ENCODE measurements at places on chromosomes 1 and 21. TPM values are rescaled to one million over a fixed set of nuclear protein-coding genes. Genes with fewer than 3 reads are reported as not detected.

DNA sequence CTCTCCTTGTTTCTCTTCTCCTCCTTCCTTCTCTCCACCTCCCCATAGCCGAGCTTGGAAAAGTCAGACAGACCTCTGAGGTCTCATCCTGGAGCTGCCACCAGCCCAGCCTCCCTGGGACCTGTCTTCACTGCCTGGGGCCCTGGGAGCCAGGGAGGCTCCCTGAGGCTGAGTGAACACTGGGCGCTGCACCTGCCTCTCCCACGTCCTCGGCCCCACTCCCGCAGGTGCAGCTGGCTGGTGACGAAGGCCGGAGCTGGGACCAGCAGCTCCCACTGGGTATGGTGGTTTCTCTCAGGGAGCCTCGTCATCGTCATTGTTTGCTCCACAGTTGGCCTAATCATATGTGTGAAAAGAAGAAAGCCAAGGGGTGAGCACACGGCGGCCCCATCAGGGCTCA is 5.3 kb downstream of the TNFRSF14 start:
- DNase-seq = no peak

DNA sequence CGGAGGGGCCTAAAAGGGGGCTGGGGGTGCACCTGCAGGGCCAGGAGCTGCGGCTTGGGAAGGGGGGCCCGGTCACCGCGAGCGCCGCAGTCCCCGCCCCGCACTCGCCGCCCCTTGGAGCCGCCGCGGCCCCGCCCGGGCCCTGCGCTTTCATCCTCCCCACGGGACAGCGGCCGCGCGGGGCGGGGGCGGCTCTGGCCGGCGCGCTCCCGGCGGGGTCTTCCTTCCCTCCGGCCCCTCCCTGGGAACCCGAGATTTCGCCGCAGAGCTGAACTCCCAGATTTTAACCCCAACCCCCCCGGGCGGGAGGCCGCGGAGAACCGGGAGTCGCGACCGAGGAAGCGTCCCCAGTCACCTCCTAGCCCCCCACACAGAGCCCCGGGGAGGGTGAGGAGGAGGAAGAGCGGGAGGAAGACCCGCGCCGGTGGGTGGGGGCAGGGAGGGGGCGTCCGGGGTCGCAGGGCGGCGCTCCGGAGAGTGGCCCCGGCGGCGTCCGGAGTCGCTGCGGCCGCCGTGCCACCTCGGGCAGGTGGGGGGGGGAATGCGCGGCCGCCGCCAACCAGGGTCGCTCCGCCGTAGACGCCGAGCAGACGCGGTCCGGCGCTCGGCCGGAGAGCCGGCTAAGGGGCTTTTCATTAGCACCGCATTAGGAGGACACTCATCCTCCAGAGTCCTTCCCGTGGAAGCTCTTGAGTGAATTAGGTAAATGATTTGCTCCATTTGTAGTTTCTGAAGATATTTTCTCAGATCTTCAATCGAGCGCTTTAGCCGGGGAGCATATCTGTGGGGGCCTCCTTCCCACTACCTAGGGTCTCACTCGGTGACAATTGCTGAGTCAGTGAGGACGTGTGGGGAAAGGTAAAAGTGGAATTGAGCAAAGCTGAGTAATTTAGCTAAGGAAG is 31.6 kb upstream of the NFIA start:
- no peak for DNase-seq

- no peak for DNase-seq
Observed at GRCh38 chr21:22223385-22223784, 1225.2 kb downstream of the NCAM2 start.

DNA sequence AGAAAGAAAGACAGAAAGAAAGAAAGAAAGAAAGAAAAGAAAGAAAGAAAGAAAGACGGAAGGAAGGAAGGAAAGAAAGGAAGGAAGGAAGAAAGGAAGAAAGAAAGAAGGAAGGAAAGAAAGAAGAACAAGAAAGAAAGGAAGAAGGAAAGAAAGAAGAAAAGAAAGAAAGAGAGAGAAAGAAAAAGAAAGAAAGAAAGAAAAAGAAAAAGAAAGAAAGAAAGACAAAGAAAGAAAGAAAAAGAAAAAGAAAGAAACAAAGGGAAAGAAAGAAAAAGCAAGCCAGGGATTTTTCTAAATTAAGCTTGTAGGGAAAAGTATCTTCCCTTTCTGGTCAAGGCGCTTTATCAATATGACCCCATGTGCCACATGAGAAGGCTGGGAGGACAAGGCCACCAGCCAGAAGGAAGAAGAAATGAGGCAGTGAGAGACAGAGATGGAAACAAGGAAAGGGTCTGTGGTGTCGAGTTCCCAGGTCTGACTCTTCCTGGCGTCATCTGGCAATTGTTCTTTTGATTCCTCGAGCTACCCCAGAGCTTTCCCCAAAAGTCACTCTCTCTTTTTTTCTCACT is 88.4 kb upstream of the LPGAT1 start:
- DNase-seq = no peak

DNA sequence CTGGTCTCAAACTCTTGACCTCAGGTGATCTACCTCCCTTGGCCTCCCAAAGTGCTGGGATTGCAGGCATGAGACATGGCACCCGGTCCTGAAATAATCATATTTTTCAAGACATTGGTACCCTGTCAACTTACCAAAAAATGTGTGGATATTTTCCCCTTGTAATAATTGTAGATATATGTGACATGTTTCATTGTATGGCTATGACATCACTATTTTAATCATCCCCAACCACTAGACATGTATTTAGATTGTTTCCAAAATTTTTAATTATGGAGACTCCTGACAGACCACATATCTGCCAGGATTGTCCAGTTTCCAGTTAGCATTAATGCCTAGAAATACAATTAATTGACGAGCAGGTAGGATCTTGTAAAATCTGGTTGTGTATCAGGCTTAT is 96.7 kb upstream of the NEGR1 start:
- DNase-seq = no peak

GRCh38 chr1:211695135-211695816 is 19.9 kb upstream of the NEK2 start:
- DNase-seq = no peak

GRCh38 chr1:95085376-95085775 is 12.6 kb upstream of the ALG14 start:
- no peak for DNase-seq

- no peak for DNase-seq
Observed at GRCh38 chr1:200912737-200913407, 18.2 kb downstream of the INAVA start.

DNA sequence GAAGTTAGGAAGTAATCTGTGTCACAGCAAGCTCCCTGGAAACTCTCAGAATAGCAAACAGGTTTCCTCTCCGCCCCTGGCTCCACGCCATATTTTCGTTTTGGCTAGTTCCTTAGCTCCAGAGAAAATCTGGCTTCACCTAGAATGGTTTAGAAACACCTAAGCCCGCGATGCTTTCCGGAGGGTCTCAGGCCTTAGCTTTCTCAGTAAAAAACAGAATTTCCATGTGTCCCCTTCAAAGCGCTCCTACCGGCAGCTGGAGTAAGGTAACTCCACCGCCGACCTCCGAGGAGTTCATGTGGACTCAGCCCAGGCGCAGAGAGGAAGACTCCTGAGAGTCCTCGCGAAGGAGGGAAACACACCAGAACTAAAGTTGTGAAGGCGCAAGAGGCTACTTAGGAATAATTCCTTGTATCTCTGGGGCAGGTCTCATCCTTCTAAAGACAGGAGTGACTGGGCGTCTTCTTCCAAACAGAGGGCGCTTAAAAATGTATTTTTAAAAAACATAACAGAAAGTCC is 406 bp downstream of the KIAA0040 start:
- no peak for DNase-seq

DNA sequence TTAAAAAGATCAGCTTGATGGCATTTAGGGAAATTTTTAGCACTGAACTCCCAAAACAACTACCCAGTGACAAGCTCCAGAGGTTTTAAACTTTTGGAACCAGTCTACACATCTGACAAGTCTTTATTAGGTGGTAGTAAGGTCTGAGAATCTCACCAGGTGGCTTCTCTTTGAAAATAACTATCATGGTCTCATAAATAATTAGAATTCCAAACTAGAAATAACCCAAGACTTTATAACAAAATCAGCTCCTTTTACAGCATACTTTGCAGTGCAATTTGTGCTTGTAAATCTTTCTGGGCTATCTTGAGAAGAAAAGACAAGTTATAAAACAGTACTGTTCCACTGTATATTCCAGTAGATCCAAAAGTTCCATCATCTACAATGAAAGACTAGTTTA is 108.7 kb downstream of the LTN1 start:
- DNase-seq = no peak

- no peak for DNase-seq
Observed at GRCh38 chr1:21152423-21153100, 24.1 kb downstream of the EIF4G3 start.

GRCh38 chr1:34843392-34844251 is 15.9 kb downstream of the SMIM12 start:
- DNase-seq = no peak

DNA sequence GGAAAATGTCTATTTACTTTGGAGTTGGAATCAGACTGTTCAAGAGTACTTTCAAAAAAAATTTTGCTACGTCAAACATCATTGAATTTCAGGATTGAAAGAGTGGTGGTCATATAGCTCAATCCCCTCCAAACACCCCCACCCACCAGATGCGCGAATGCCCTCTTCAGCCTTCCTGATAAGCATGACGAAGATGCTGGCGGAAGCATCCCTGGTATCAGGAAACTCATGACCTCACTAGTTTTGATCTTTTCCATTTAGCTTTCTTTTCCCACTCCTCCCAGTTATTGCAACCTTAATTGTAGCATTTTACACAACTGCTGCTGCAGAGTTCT is 104.4 kb downstream of the LEPR start:
- no peak for DNase-seq

DNA sequence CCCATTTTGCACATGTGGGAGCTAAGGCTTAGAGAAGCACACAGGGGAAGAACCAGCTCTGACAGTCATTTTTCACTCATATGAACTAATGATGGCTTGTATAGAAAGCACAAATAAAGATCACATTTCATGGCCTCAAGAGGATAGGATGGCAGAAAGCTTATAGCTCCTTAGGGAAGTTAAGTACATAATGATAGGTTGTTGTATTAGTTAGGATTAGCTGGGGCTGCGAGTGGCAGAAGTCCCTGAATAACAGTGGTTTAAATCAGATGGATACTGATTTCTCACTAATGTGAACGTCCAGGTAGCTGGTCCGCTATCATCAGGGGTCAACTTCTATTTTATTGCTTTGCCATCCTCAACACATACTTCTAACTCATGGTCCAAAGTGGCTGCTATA is 284.0 kb downstream of the RPS6KC1 start:
- DNase-seq = no peak

GRCh38 chr1:241730031-241730430 is 78.0 kb downstream of the WDR64 start:
- no peak for DNase-seq

DNA sequence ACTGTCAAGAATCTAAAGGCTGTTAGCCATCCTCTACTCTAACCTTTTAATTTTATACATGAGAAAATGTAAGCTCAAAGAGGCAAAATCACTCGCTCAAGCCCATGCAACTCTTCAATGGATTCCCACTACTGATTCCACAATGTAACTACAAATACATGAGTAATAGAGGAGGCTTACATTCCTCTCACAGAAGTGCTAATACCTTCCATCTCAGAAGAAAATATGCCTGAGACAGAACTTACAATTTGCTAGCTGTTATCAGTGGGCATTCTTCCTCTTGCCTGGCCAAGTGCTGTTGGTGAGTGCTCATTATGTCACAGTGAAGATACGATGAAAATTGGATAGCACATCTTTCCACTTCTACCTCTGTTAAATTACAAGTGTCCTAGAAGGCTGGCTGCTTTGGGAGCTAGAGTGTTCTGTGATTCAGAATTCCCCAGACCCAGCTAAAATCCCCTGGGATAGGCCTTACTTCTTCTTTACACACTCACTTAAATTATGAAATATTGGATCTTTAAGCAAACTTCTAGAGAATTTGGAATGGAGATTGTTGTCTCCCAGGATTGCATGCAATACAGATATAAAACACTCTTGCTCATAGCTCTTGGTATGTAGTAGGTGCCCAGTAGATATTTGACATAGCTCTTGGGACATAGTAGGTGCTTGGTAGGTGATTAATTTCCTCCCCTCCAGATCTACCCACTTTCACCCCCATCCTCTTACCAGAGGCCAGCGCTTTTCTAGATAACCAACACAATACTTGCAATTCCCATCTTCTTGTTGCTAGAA is 24.1 kb downstream of the BCL9 start:
- no peak for DNase-seq

- no peak for DNase-seq
Observed at GRCh38 chr1:21175324-21175669, 1.4 kb downstream of the EIF4G3 start.

DNA sequence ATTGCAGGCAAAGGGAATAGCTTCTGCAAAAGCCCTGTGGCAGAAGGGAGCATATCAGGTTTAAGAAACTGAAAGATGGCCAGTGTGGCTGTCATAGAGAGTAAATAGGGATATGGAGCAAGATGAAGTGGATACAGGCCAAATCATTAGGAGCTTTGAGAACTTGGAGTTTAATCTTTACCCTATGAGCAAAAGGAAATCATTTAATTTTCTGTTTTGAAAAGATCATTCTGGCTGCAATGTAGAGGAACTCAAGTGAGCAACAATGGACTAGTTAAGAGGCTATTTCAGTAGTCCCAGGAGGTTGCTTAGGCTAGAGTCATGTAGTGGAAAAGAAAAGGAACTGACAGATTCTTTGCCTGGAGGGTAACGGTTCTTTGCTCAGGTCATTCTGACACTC is 47.2 kb downstream of the RAP1A start:
- DNase-seq = no peak

GRCh38 chr1:165912638-165913037 is 85.2 kb downstream of the UCK2 start:
- no peak for DNase-seq

DNA sequence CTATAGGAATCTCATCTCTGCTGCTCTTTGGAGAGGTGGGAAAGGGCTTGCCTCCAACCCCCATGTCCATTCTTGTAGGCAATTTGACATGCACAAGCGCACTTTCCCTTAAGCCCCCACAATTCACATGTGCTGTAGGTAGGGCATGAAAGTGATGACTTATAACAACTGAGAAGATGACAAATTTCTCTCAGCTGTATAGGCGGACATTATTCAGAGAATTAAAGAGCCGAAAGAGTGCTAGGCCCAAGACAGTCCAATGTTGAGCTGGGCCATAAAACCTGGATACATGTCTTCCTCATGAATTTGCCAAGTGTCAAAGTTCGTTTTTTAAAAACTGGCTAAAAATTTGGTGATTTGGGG is 106.3 kb upstream of the LYPLAL1 start:
- DNase-seq = no peak

- no peak for DNase-seq
Observed at GRCh38 chr1:246680696-246681130, 43.5 kb upstream of the SCCPDH start.

The SLC9A1 gene
- 36.3 TPM for total RNA-seq

The FAM163A gene
- not detected for total RNA-seq

The FCAMR gene
- total RNA-seq = not detected

The SPRR1A gene
- not detected for total RNA-seq

The OR4F29 gene
- total RNA-seq = not detected

The EIF3I gene
- 105 TPM for total RNA-seq

The IFNLR1 gene
- not detected for total RNA-seq

The ZBTB37 gene
- 8.8 TPM for total RNA-seq

The ETV3L gene
- total RNA-seq = not detected

The FALEC gene
- not detected for total RNA-seq

The OR2T2 gene
- not detected for total RNA-seq

The SEC16B gene
- 4.2 TPM for total RNA-seq

The NCAM2 gene
- total RNA-seq = 1.4 TPM
